ENCODE measurements at places on chromosomes 4 and X. TPM values are rescaled to one million over a fixed set of nuclear protein-coding genes. Genes with fewer than 3 reads are reported as not detected.

The F8A2 gene
- not detected for total RNA-seq

The PPP4R3C gene
- not detected for total RNA-seq

The GAGE13 gene
- not detected for total RNA-seq

The PCDH19 gene
- total RNA-seq = 0.69 TPM

The CHST7 gene
- total RNA-seq = 26.0 TPM

The HPGD gene
- total RNA-seq = 0.30 TPM

The UGT2A1 gene
- not detected for total RNA-seq

The TAF7L gene
- total RNA-seq = 0.59 TPM

The REPS2 gene
- 0.37 TPM for total RNA-seq

The PRRG3 gene
- not detected for total RNA-seq

The TMPRSS11D gene
- not detected for total RNA-seq

The KLHL4 gene
- 6.8 TPM for total RNA-seq

The REELD1 gene
- total RNA-seq = not detected

The GPRASP3 gene
- 5.4 TPM for total RNA-seq

The ANKRD17 gene
- 78.2 TPM for total RNA-seq

The NR0B1 gene
- not detected for total RNA-seq

The PNMA6F gene
- total RNA-seq = not detected

The MID1IP1 gene
- total RNA-seq = 42.3 TPM

The CENPVL1 gene
- total RNA-seq = not detected

The GDPD2 gene
- not detected for total RNA-seq

The SPANXN3 gene
- not detected for total RNA-seq

The ODAPH gene
- total RNA-seq = 0.18 TPM

The RAB40A gene
- total RNA-seq = 0.14 TPM

The SHOX gene
- not detected for total RNA-seq

The NHS gene
- 1.4 TPM for total RNA-seq

The HSD17B13 gene
- 0.30 TPM for total RNA-seq

The MAGEA12 gene
- not detected for total RNA-seq

The ARAP2 gene
- 1.2 TPM for total RNA-seq

The UCP1 gene
- not detected for total RNA-seq

The MMRN1 gene
- 0.42 TPM for total RNA-seq

The HAND2 gene
- 56.4 TPM for total RNA-seq

The ASB12 gene
- not detected for total RNA-seq

The IGFBP7 gene
- total RNA-seq = 2,028 TPM

The ASMT gene
- not detected for total RNA-seq

The GYG2 gene
- total RNA-seq = 15.4 TPM

The GPR50 gene
- not detected for total RNA-seq

The PNMA6A gene
- 3.9 TPM for total RNA-seq

The CENPC gene
- total RNA-seq = 11.9 TPM

The PABPC5 gene
- 0.46 TPM for total RNA-seq
